ENCODE measurements at places on chromosomes 12 and 14.
A peak's percentile ranks its signal among the peaks of the same experiment; 100 is the strongest.

DNA sequence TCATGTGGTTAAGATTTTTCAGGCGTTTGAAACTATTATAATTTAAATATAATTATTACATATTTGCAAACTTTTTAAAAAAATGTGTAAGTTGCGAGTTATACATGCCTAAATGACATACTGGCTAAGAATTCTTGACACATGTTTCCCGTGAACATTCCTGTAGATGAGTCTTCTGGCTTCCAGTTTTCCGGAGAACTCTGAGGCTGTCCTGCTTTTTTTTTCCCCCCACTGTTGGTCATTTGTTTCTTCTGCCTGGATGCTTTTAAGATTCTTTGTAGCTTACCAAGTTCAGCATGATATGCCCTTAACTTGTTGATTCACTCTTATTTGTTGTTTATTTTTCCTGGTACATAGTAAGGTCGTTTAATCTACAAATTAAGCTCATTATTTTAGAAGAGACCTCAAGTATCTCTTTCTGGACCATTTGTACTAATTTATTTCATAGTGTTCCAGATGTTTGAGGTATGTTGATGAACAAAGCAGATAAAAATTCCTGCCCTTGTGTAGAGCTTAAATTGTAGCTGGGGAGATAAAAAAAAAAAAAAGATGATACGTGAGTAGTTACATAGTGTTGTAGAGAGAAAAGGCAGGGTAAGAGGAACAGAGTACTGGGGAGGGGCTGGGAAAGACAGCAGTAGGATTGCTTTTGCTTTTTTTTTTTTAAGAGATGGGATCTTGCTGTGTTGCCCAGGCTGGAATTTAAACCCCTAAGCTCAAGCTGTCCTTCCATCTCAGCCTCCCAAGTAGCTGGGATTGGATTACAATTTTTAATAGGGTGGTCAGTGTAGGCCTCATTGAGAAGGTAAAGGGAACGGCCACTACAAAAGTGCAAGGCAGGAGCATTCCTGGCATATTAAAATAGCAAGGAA lies 32.8 kb downstream of the ARHGAP5 start:
- no peak for DNase-seq

- DNase-seq = no peak
These were observed 11.5 kb downstream of the RIMKLB start for GRCh38 chr12:8709124-8709830.

DNA sequence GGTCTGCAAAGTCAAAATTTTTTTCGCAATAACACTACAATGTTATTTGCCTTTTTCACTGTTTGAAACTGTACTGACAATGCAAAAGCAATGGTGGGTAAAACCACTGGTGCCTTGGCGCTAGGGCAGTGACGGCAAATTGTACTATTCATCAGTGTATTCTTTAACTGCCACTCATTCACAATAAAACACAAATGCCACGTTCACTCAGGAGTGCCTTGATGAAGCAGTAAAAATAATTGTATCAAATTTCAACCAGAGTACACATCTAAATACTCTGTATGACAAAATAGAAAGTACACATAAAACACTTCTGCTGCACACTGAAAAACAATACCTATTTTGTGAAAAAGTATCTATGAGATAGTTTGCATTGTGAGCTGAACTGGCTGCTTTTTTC lies 17.8 kb downstream of the DCAF5 start:
- no peak for DNase-seq

DNA sequence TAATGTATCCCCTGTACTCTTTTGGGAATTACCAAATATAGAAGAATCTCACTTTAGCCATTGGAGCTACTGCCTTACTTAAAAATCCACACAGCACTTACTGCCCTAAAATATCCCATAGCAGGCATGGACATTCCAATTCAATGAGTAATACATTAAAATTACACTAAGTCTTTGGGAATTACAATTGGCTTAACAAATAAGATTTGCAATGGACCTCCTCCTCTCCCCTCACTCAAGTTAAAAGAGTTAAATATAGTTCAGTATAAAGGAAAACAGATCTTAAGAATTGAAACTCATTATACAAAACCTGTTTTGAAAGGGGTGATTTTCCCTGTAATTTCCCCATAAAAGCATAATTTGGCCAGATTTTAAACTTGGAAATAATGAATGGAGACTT lies 477.1 kb downstream of the SLC16A7 start:
- DNase-seq = no peak

- DNase-seq = peak; percentile 35
These were observed 159.9 kb upstream of the NOS1 start for GRCh38 chr12:117521346-117521745.

GRCh38 chr12:27428466-27428865 lies 18.1 kb upstream of the SMCO2 start:
- DNase-seq = no peak

- no peak for DNase-seq
These were observed 12.1 kb downstream of the SYNE3 start for GRCh38 chr14:95504135-95505029.

GRCh38 chr14:41167040-41167439 lies 439.6 kb upstream of the LRFN5 start:
- DNase-seq = no peak

DNA sequence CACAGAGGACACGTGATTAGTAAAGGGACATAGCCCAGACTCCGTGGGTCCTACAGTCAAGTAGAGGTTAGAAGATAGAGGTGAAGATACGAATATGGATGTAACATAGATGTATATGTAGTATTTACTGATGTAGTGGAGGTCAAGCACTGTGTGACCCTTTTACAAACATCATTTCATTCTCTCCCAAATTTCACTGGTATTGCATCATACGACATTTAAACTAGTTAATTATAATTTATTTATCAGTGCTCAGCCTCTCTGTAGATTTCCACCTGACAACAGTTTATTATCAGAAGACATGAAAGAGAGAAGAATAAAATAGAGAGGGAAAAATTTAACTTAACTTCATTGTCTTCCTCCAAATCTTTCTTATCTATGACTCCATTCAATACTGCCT lies 927.9 kb upstream of the TMEM132C start:
- no peak for DNase-seq

- no peak for DNase-seq
These were observed 41.1 kb downstream of the PROX2 start for GRCh38 chr14:74834692-74835392.

GRCh38 chr14:34187061-34187460 lies 236.2 kb upstream of the EGLN3 start:
- DNase-seq = no peak

- no peak for DNase-seq
These were observed 17.0 kb upstream of the ERBB3 start for GRCh38 chr12:56062996-56063395.

DNA sequence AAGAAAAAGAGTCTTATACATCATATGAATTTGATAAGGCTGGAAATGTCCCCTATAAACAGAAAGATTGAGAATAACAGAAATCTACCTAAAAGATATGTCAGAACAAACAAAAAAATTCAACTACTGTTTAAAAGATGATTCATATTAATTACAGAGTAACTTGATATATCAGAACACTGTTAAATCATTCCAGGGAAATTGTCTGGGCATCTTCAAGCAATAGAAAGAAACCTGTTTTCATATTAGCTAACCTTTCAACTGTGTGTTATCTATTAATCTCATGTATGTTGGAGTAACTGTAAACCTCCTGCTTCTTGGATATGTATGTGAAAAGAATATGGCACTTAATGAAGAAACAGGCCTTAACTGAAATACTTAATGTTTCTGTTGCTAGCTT lies 96.7 kb downstream of the NUBPL start:
- no peak for DNase-seq

GRCh38 chr14:51938821-51939220 lies 50.5 kb upstream of the RTRAF start:
- DNase-seq = no peak

DNA sequence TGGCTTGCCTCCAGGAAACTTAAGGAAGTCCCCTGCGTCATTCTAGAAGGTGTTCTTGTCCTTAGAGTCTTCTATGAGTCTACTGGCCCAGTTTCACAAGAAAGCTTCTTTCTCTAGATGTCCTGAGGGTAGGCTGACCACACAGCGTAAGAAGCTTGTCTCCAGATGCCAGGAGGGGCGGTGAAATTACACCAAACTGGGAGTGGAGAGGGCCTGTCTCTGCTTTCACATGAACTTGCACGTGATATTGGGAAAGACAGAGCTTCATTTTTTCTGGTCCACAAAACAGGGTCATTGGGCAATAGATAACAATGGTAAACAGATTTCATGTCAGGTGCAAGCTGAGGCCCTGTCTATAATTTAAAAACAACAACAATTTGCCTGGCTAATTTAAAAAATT lies 85.7 kb upstream of the TBX3 start:
- DNase-seq = no peak

DNA sequence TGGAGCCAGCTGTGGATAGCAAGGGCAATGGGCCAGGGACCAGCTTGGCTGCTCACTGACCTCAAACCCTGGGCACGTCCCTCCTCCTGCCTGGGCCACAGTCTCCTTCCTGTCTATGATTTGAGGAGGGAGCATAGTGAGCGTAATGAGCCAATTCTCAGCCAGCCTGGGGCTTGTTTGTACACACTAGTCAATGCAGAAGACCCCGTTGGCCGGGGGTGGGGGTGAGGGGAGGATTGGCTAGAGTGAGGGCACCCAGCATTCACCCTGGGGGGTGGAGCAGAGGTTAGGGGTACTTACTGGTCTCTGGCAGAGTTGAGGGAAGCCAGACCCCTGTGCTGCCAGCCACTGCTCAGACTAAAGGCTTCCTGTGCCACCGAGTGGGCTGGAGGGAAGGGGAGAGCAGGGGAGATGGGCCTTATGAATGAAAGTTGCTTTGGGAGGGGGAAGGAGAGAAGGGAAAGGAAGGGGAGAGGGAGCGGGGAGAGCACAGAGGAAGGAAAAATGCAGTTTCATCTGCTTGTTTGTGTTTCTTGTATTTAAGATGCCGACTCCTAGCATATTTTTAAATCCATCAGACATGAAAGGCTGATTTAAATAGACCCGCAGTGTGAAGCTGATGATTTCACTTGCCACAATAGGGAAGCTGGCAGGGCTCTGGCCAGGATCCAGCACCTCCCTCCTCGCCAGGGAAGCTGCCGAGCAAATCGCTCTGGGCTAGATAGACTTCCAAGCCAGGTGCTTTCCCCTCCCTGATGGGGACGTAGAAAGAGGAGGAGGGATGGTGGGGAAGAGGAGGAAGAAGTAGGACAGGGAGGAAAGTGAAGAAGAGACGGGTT lies 114.0 kb downstream of the PRMT8 start:
- peak; percentile 20 for DNase-seq

DNA sequence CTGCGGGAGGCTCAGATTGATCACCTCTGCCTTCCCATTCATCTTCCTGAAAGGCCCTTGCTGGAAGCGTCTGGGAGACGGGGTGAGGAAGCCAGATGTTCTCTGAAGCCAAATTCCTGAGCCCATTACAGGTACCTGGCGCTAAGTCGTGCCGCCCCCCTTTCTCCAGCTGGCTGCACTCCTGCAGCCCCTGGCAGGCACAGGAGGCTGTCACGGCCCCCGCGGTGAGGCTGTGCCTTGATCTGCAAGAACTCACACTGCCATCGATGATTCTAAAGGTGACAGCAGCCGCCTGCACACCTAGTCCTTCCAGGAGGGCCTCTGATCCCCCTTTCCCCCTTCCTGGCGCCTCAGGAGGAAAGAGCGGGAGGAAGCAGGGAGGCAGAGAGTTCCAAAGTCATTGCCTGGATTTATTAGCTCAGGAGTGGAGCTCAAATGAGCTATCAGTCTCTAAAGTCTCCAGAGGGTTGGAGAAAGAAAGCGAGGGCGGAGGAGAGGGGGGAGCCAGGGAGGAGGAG lies 106.9 kb downstream of the RFLNA start:
- DNase-seq = no peak

DNA sequence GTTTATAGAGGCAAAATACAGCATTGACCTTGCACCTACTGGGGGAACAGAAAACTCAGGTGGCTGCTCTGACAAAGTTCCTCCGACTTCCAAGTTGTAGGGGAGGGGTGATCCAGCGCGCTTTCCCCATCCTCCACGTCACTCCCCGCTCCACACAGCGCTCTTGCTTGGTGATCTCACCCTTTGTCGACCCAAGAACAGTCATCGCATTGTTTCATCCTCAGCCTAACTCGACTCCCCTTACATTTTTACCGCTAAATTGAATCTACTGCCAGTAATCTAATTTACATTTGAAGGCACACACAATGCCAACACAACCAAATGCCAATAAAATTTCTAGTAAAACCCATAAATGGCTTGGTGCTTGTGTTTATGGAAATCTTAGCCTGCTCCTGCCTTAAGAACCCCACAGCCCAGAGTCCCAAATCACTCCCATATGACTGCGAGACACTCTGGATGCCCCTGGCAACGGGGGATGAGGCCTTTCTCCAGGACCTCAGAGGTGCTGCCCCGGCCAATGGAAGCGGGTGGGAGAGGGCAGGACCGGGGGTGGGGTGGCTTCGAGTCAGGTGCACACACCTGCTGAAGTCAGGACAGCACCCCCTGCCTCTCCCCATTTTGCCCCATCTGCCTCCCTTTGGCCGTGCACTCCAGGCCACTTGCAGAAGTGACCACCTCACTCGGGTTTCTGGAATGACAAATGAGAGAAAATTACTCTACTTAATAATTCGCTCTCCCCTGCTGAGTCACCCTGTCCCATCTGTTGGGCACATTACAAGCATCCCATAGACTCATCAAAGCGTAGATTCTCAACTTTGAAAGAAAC lies 98.2 kb upstream of the GSC start:
- no peak for DNase-seq

All from AML-193 (cell line).